ENCODE measurements at places on chromosomes 3 and 15.

DNA sequence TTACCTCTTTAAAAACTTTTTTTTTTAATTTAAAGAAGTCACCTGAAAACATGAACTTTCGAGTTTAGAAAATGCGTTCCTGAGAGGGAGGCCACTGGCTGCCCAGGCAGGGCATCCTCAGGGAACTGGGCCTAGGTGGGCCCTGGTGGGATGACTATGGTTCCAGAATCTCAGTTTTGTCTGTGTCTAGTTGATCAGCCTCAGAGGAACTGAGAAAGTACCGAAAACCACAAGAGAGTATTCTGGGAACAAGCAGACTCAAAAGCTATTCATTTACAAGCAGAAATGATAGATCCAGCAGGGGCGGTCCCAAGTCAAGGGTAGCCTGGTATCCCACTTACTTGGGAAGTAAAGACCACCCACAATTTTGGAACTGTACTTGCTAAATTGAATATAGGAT lies 10.5 kb downstream of the WWTR1 start:
- no peak for DNase-seq

- DNase-seq, result no peak
These were observed 150.3 kb downstream of the RPLP1 start for GRCh38 chr15:69602921-69603320.

- no peak for DNase-seq
These were observed 185.2 kb upstream of the RGMA start for GRCh38 chr15:93274257-93274656.

GRCh38 chr3:6739288-6739687 lies 121.6 kb upstream of the GRM7 start:
- no peak for DNase-seq

DNA sequence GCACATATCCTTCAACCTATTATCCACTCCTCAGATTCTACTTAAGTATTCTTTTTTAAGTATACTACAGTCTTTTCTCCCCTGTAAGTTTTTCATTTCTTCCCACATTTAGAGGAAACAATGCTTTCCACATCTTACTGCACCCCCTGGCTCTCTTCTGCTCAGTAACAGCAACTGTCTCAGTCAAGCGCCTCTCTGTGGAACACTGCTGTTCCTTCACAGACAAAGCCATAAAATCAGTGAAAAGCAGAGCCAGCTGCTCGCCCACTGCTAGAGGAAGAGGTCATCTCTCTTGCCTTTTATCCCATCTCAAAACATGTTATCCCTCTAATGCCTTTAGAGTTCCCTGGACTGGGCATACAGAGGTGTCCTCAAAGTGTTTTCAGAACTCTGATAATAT lies 24.8 kb downstream of the SERP1 start:
- no peak for DNase-seq

DNA sequence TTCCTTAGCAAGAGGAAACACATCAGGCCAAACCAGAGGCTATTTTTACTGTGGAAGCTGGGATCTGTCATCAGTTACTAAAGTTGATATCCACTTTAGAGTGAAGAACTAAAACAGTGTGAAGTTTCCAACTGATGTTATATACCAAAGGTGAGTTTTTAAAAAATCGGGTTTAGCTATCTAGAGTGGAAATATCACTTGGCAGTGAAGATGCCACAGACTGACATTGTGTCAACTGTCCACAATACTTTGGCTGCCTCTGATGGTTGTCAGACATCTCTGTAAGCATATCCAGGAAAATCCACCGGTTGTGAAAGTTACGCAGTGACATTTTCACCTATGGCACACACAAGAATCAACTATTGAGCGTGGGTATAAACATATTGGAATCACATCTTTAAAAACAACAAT lies 9.2 kb downstream of the ZIC1 start:
- DNase-seq, result no peak

DNA sequence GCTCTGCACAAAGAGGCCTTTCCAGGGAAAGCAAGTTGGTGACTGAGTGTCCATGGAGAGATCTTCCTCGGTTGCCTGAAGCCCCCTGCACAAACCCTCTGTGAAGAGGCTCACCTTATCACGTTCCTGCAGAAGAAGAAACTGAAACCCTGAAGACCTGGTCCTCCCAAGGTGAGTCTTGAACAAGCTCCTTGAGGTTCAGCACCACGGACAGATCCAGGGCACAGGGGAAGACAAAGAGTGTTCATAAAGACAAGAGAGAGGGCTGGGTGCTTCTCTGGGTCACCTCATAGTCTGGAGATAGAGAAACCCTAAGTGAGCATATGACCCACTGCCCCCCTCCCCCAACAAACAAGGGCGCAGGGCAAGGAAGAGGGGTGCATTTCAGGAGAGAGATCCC lies 21.7 kb upstream of the TBC1D21 start:
- DNase-seq, result no peak

- no peak for DNase-seq
These were observed 128.7 kb upstream of the TLE3 start for GRCh38 chr15:70226337-70226980.

- no peak for DNase-seq
These were observed 66.8 kb downstream of the CD200R1L start for GRCh38 chr3:112779558-112780480.

- no peak for DNase-seq
These were observed 154.3 kb upstream of the TRIM42 start for GRCh38 chr3:140523600-140523999.

- DNase-seq, result no peak
These were observed 79.6 kb upstream of the ADAMTSL3 start for GRCh38 chr15:83574345-83574744.

- DNase-seq, result no peak
These were observed 7.3 kb downstream of the EIF4G1 start for GRCh38 chr3:184321666-184322065.

DNA sequence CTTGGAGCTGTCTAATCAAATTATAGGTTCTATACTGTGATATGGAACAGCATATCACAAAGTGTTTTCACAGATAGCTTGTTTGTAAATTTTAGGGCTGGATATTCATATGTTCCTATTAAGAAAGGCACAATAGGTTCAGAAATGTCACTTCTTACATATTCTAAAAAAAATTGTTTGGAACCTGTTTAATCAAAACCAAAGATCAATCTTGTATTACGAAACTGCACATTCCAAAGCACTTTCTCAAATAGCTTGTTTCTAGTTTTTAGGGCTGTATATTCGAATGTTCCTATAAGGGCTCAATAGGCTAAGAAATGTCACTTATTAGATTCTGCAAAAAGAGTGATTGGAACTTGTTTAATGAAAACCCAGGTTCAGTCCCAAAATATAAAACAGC lies 67.4 kb upstream of the OSBPL11 start:
- DNase-seq, result no peak

GRCh38 chr3:150035301-150035779 lies 64.6 kb upstream of the PFN2 start:
- no peak for DNase-seq

GRCh38 chr15:88124199-88124598 lies 132.3 kb downstream of the NTRK3 start:
- DNase-seq, result no peak

DNA sequence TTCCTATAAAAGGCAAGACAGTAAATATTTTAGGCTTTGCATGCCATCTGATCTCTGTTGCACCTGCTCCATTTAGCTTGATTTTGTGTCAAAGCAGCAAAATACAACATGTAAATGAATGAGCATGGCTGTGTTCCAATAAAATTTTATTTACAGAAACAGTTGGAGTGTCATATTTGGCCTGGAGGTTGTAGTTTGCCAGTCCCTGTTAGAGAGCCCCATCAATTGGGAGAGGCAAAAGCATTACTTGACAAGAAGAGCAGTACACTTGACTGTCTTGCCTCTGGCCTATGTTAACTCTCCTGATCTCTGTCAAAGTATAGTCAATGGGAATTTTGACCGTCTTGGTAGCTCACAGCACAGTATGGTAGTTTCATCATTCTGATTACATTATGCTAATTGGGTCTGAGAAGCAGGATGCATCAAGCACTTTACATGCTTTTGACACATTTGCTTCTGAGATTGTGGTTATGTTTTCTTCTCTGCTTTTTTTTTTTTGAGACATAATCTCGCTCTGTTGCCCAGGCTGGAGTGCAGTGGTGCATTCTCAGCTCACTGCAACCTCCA lies 35.4 kb downstream of the SLC28A2 start:
- DNase-seq, result no peak

DNA sequence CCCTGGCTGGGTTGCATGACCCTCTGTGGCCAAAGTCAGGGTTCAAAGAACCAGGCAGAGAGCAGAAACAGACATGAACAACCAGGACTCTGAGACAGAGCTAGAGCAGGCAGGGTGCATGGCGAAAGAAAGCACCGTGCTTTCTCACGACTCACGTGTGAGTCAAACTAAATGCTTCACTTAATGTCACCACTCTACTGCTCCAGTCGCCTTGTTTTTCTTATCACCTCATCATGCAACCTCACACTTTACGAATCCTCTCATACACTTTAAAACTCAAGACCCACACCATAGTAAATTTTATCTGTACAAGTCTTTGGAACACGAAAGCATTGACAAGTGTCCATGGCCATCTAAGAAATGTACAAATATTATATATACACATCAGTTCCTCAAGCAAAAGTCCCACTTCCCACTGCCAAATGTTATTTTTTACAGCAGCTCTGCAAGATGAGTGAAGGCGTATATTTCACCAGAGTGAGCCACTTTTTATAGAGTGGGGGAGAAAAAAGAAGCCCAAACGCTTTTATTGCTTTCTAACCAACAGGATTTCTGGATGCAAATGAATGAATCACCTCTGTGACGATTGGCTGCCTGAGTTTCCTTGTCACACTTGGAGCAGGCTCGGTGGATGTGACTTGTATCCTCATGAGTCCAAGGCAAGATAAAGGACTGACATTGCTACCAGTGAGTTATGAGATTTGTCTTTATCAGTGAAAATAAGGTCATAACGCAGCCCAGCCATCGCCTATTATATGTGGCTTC lies 16.0 kb upstream of the MEGF11 start:
- no peak for DNase-seq

DNA sequence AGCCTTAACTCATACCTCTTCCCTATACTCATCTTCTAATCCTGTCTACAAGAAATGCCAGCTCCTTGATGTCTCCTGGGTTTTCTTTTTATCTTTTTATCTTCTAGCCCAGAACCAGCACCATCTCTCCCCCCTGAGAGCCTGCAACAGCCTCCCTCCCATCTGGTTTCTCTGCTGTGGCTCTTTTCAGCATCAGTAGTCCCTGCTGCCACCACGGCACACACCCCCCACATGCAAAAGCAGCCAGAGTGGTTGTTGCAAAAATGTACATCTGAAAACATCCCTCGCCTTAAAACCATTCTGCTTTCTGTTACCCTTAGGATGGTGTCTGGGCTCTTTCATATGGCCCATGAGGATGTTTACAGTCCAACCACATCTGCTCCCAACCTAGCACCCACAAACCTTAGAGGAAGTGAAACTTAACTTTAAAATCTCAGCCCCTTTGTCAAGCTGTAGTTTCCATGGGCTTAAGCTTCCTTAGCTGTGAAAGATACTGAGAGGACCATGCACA lies 775 bp downstream of the TTC21A start:
- no peak for DNase-seq

Measured in activated T-cell treated with anti-CD3 and anti-CD28 coated beads for 24 hours (primary cell).